Tibial nerve (tissue), 4 donors: ENCODE measurements at places on chromosomes 11 and 22. TPM values are rescaled to one million over a fixed set of nuclear protein-coding genes. Genes with fewer than 3 reads are reported as not detected.

DNA sequence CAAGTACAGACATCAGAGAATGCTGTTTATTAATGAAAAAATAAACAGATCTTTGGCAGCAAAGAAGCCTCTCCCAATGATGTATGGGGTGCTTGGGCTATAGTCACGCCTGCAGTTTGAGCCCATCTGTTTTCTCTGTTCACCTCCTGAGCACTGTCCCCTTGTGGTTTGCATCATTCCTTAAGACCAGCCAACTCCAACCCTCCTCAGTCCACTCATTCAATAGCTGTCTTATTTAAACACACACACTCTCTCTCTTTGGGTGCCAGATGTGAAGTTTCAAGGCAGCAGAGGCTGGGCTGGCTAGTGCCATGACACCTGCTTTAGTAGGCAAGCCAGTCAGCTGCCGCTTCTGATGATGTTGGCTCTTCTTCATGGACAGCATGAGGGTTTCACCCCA lies 58.1 kb downstream of the POLD3 start:
- DNase-seq: no peak
- no peak overlapping the region for H3K27ac ChIP-seq
- H3K36me3 ChIP-seq: no peaks in the 10 kb centered on the region
- no peak overlapping the region for H3K4me3 ChIP-seq

DNA sequence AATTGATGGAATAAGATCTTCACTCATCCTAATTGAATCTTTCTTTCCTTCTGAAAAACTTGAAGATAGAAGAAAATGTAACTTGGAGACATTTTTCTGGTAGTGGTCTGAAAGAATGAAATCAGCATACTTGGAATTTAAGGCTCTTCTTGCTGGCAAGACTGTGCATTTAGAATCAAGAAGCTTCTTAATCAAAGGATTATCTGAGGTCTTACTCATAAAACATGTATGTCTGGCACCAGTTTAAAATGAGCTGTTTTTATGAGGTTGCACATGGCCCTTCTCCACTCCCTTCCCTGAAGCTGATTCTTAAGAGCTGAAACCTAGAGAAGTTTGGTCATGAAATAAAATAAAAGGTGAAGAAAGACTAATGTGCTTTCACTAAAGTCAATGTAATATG lies 77.3 kb downstream of the ARHGEF12 start:
- H3K4me3 ChIP-seq: no peak overlapping the region
- no peaks in the 10 kb centered on the region for H3K4me1 ChIP-seq
- H3K27me3 ChIP-seq: no peaks in the 10 kb centered on the region
- no peaks in the 10 kb centered on the region for H3K36me3 ChIP-seq
- no peak for DNase-seq
- no peak overlapping the region for H3K27ac ChIP-seq

DNA sequence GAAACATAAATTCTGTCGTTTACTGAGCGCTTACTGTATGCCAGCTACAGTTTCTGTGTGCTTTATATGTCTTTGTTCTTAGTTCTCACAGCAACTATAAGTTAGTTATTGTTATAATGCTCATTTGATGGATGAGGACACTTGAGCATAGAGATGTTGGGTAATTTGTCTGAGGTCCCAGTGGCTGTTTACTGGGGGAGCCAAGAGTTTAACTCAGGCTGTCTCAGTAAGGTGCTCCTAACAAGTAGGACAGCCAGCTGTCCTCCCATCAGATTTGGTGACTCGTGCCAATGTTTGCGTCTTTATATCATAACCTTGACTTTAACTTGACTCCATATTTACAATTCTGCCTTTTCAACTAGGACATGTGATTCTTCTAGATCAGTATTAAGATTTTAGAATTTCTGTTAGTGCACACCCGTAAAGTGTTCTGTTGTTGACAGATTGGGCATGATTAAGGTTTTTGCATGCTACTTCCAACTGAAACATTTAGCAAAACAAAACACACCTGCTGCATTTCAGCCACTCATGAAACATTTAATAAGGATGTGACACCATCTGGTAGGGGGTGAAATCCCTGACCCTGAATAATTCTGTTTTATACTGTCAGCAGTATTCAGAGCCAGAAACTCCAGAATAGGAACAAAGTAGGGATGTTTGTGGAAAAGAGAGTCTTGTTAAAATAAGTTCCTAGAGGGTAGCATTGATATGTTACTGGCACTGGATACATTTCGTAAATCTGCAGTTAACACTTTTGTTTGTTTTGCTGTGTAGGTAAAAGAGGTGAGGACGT lies 1.9 kb downstream of the REXO2 start:
- no peaks in the 10 kb centered on the region for H3K27me3 ChIP-seq
- H3K4me3 ChIP-seq: no peak overlapping the region
- H3K4me1 ChIP-seq: no peaks in the 10 kb centered on the region
- H3K27ac ChIP-seq: no peak overlapping the region

DNA sequence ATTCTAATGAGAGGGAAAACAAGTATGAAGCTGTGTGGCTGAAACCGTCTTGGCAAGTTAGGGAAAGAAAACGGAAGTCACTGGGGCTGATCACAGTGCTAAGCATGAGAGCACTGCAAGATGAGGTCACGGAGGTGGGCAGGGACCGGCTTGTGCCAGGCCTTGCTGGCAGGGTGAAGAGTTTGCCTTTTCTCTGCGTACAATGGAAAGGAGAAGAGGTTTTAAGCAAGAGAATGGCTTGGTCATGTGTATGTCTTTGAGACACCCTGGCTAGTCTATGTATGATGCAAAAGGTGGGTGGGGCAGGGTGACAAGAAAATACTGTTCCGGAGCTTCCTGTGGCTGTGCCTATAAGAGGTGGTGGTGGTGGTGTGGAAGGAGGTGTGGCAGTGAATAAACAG lies 567.9 kb downstream of the NTM start:
- no peaks in the 10 kb centered on the region for H3K36me3 ChIP-seq
- no peak for DNase-seq
- no peak overlapping the region for H3K4me3 ChIP-seq
- no peaks in the 10 kb centered on the region for H3K27me3 ChIP-seq
- H3K27ac ChIP-seq: no peak overlapping the region

- no peak overlapping the region for H3K27ac ChIP-seq
- no peaks in the 10 kb centered on the region for H3K36me3 ChIP-seq
- no peak overlapping the region for H3K4me3 ChIP-seq
- no peaks in the 10 kb centered on the region for H3K27me3 ChIP-seq
These were observed 12.9 kb upstream of the RHOD start for GRCh38 chr11:67043572-67044349.

DNA sequence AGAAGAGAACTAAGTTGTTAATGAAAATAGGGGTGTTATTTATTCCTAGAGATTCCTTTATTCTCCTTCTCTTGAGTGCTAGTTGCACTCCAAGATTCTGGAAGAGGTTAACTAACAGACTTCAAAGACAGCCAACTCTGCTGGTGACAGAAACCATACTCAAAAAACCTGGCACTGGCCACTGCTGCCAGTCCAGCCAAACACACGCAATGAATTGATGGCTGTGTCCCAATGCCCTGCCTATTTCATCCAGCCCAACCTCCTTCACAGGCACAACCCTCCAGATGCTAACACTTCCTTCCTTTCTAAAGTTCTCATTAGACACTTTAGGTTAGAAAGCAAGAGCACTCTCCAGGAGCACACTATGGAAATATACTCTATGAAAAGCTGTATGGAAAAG lies 150.8 kb upstream of the C11orf58 start:
- no peak overlapping the region for H3K27ac ChIP-seq
- DNase-seq: no peak
- H3K27me3 ChIP-seq: no peaks in the 10 kb centered on the region
- no peaks in the 10 kb centered on the region for H3K4me1 ChIP-seq
- H3K4me3 ChIP-seq: no peak overlapping the region
- no peaks in the 10 kb centered on the region for H3K36me3 ChIP-seq

DNA sequence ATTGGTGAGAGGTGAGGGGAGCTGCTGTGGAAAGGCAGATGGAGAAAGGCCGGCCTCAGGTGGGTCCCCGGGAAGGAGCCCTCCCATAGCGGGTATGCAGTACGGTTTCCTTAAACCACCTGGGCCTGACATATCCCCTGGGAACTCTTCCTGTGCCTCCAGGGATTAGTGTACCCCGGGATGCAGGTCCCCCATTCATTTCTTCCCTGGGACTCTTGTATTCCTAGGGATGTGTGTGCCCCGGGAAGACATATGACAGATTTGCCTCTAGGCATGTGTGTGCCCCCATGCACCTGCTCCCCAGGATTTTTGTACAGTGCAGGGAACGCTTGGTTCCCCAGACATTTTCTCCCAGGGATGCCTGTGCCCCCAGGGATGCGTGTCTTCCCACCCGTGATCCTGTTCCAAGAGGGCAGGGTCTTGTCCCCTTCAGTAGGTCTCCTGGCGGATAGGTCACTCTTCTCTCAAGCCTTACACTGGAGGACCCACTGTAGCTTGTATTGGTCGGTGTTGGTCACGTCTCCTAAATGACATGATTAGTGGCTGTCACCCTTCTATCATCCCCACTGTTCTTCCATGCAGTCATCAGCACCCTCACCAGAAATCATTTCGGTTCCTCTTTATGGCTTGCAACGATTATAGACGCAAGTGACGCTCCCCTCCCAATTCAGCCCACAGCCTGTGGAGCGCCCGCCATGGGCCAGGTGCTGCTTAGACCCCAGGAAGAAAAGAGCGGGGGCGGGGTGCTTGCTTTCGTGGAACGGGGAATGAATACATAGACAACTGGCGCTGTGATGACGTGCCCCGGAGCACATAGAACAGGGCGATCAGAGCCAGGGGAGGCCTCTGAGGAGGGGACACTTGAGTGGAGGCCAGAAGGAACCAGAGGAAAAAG lies 1.3 kb downstream of the PARVB start:
- H3K36me3 ChIP-seq: no peaks in the 10 kb centered on the region
- DNase-seq: peak; percentile 40
- H3K4me1 ChIP-seq: peaks cover 24% of the 10 kb centered on the region
- H3K4me3 ChIP-seq: peak overlapping the region; percentile 44
- H3K27ac ChIP-seq: peak overlapping the region; percentile 88

- no peaks in the 10 kb centered on the region for H3K36me3 ChIP-seq
- no peaks in the 10 kb centered on the region for H3K27me3 ChIP-seq
- no peak overlapping the region for H3K27ac ChIP-seq
- peaks cover 43% of the 10 kb centered on the region for H3K4me1 ChIP-seq
These were observed 22.8 kb upstream of the TUB start for GRCh38 chr11:8058216-8058615.

GRCh38 chr11:11446967-11447366 lies 93.9 kb upstream of the CSNK2A3 start:
- no peak overlapping the region for H3K4me3 ChIP-seq
- no peaks in the 10 kb centered on the region for H3K4me1 ChIP-seq
- DNase-seq: no peak
- no peaks in the 10 kb centered on the region for H3K36me3 ChIP-seq
- H3K27me3 ChIP-seq: no peaks in the 10 kb centered on the region
- no peak overlapping the region for H3K27ac ChIP-seq

DNA sequence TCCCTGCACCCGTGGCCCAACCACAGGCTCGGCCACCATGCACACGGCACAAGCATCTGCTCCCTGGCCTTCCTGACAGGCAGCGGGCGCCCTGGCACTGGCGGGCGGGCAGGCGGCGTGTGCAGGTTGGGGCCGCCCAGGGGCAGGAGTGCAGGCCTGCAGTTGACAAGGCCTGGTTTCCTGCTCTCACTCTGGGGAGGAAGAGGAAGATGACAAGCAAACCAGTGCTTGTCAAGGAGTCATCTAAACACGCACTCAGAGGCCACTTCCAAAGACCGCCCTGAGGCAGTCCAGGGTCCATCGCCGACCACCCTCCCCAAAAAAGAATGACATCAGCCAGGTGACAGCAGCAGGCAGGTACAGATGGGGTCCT lies 65.3 kb upstream of the LINC01488 start:
- H3K27me3 ChIP-seq: no peaks in the 10 kb centered on the region
- H3K36me3 ChIP-seq: no peaks in the 10 kb centered on the region
- H3K27ac ChIP-seq: peak overlapping the region; percentile 67
- no peak overlapping the region for H3K4me3 ChIP-seq
- H3K4me1 ChIP-seq: peaks cover 42% of the 10 kb centered on the region

GRCh38 chr22:41833369-41834004 lies 582 bp downstream of the SREBF2 start:
- peak; percentile 44 for DNase-seq
- peak overlapping the region; percentile 92 for H3K27ac ChIP-seq
- H3K36me3 ChIP-seq: no peaks in the 10 kb centered on the region

GRCh38 chr11:43554148-43554473 lies 126.4 kb upstream of the HSD17B12 start:
- no peaks in the 10 kb centered on the region for H3K36me3 ChIP-seq
- no peak for DNase-seq
- H3K4me3 ChIP-seq: no peak overlapping the region

DNA sequence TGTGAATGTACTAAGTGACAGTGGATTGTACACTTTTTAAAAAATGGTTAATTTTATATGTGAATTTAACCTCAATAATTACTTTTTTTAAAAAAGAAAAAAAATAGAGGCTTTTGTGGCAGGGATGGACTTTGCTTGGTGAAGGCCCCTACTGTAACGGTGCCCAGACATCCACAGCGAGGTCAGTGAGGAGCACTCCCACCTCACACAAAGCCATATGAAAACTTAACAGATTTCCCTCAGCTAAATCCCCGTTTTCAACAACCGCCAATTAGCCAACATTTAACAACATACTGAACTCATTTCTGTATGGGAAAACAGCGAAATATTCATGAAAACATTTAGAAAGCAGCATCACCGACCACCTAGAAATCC lies 642 bp upstream of the C11orf58 start:
- no peaks in the 10 kb centered on the region for H3K27me3 ChIP-seq
- H3K4me3 ChIP-seq: peak overlapping the region; percentile 86
- peak overlapping the region; percentile 96 for H3K27ac ChIP-seq
- H3K36me3 ChIP-seq: no peaks in the 10 kb centered on the region
- peaks cover 40% of the 10 kb centered on the region for H3K4me1 ChIP-seq
- peak; percentile 23 for DNase-seq

GRCh38 chr11:27945348-27945747 lies 162.6 kb downstream of the KIF18A start:
- no peaks in the 10 kb centered on the region for H3K36me3 ChIP-seq
- H3K4me1 ChIP-seq: no peaks in the 10 kb centered on the region
- H3K4me3 ChIP-seq: no peak overlapping the region
- H3K27me3 ChIP-seq: no peaks in the 10 kb centered on the region

GRCh38 chr11:125626288-125626950 lies 1.5 kb downstream of the CHEK1 start:
- no peaks in the 10 kb centered on the region for H3K4me1 ChIP-seq
- H3K4me3 ChIP-seq: peak overlapping the region; percentile 68
- H3K27me3 ChIP-seq: no peaks in the 10 kb centered on the region
- peaks cover 5% of the 10 kb centered on the region for H3K36me3 ChIP-seq
- peak overlapping the region; percentile 95 for H3K27ac ChIP-seq

Gene POU2F3
- total RNA-seq: not detected

Gene SMPD1
- 29.7 TPM for total RNA-seq

Gene MMP13
- not detected for total RNA-seq

Gene BIK
- not detected for total RNA-seq
